ENCODE measurements at places on chromosomes 7 and 10.

- DNase-seq = no peak
Measured at GRCh38 chr10:36185097-36185496, 543.0 kb upstream of the FZD8 start.

DNA sequence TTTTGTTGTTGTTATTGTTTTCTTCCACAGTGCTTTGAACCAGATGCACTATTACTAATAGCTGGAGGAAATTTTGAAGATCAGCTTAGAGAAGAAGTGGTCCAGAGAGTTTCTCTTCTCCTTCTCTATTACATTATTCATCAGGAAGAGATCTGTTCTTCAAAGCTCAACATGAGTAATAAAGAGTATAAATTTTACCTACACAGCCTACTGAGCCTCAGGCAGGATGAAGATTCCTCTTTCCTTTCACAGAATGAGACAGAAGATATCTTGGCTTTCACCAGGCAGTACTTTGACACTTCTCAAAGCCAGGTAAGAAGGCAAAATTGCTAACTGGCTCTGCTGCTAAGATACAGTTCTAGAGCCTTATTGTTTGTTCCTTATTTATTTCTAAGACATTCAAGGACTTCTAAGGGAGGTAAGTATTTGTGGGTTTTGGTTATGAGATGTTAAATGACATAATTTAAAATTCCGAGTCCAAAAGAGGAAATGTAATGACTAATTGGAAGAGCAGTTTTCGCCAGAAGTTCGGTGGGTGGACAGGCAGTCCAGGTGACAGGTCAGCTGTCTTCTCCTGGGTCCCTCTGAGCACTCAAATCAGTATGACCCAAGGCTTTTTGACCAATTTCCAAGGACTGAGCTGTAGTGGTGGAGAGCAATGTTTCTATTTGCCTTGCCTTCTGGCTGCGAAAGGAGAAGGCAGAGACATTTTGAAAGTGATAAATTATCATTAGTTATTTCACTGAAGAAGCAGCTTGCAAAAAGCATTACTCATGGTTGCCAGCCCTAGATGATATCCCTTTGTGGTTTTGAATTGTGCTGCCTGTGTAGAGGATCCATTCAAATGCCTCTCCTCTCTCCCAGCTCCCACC lies 10.1 kb downstream of the SLC39A12 start:
- peak; percentile 77 for DNase-seq

- no peak for DNase-seq
Measured at GRCh38 chr7:131649003-131649541, 92.6 kb upstream of the PODXL start.

GRCh38 chr7:47783456-47784223 lies 164.6 kb downstream of the PKD1L1 start:
- peak; percentile 96 for DNase-seq

- DNase-seq = no peak
Measured at GRCh38 chr7:32262315-32262714, 192.1 kb upstream of the PDE1C start.

DNA sequence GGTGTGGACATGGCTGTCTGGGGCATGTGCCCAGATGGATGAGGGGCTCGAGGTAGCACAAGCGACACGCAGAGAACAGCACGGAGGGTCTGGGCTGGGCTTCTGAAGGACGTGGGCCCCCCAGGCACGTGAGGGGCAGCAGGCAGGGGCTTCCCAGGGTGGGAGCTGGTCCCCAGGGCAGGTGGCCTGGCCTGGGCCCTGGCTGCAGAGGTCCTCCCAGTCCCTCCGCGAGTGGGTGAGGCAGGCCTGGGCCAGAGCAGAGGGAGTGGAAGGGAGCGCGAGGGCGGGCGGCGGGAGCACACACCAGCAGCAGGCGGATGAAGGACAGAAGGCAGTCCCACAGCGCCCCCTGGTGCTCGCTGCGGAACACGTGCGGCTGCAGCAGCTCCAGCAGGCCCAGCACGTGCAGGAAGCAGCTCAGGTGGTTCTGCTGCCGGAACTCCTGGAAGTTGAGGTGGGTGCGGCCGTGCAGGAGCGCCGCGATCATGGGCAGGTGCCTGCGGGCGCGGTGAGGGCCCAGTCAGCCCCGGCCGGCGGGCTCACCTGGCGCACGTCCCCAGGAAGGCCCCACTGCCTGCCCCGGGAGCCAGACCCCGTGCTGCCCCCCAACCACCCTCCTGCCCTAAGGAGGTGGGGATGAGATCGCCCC lies 14.7 kb upstream of the MICALL2 start:
- DNase-seq = peak; percentile 81

GRCh38 chr10:111079241-111079760 lies 2.5 kb downstream of the ADRA2A start:
- DNase-seq = no peak

GRCh38 chr7:74355091-74355490 lies 65.9 kb downstream of the CLIP2 start:
- DNase-seq = peak; percentile 93

- no peak for DNase-seq
Measured at GRCh38 chr7:127733986-127734385, 82.0 kb downstream of the SND1 start.

- DNase-seq = no peak
Measured at GRCh38 chr10:73910401-73910763, 550 bp upstream of the PLAU start.

DNA sequence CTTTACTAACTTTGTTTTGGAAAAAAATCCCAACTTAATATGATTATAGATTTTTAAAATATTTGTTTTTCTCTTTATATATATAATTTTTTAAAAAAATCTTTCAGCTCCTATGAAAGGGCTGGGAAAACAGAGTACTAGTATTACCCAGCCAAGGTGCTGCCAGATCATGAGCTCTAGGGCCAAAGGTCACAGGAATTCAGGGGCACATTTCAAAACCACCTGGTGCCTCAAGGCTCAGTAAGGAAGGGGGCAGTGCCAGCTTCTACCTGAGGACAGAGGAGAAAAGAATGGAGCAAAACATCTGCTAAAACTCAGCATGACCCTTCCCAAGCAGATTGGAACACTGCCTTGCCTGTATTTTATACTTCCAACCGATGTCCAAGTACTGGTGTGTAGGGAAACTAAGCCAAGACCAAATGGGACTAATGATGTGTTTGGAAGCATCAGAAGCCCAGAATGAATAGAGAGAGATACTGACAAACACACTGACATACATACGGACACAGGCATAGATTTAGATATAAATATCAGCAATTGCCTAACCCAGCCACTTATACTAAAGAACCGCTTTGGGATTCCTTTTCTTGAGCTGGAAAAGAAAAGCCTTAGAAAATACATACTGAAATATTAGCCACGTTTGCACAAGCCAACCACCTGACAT lies 667.3 kb downstream of the PARD3 start:
- no peak for DNase-seq

DNA sequence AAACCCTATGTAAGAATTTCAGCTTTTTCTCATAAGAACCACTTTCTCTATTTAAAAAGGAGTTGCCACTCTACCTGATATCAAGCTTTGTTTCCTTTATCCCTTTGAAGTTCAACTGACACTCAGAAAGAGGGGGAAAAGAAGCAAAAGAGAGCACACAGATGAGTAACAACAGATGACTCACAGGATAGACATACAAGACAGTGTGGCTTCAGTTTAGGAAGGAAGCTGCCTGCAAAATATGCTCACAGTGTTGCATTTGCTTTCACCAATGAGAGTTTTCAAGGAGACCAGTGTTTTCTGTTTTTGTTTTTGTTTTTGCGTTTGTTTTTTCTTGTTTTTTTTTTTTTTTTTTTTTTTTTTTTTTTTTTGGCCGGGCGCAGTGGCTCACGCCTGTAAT lies 1181.6 kb downstream of the DNAJB9 start:
- no peak for DNase-seq

- DNase-seq = no peak
Measured at GRCh38 chr10:79078367-79079053, 9.7 kb downstream of the ZMIZ1 start.

GRCh38 chr10:130078120-130078519 lies 32.5 kb downstream of the C10orf143 start:
- DNase-seq = no peak

DNA sequence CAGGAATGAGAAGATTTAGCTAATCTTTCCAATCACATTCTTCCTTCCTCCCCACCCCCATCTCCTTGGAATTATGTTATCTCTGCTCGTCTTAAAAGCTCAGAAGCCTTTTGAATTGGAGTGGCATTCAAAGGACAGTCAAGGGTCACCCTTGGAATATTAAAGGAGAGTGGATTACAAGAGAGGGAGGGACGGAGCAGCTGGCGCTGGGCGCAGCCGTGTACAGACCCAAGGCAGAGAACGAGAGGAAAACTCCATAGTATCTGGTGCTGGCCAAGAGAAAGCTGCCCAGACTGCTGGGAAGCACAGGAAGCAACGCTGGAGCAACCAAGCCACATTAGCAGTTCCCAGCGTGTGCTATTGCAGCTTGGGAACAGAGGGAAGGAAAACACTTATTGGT lies 95.7 kb downstream of the POU6F2 start:
- DNase-seq = no peak

- no peak for DNase-seq
Measured at GRCh38 chr7:151123158-151123821, 37.0 kb downstream of the AGAP3 start.

DNA sequence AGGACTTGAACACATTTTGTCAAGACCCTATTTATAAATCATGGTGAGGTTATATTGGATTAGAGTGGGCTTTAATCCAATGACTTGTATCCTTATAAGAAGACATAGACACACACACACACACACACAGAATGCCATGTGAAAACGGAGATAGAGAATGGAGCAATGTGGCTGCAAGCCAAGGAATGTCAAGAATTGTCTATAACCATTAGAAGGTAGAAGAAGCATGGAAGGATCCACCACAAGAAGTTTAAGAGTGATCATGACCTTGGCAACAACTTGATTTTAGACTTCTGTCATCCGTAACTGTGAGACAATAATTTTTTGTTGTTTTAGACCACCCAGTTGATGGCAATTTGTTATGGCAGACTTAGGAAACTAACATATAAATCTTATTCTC lies 514.2 kb downstream of the TFEC start:
- DNase-seq = no peak

- peak; percentile 23 for DNase-seq
Measured at GRCh38 chr10:30014511-30014910, 44.9 kb downstream of the JCAD start.

DNA sequence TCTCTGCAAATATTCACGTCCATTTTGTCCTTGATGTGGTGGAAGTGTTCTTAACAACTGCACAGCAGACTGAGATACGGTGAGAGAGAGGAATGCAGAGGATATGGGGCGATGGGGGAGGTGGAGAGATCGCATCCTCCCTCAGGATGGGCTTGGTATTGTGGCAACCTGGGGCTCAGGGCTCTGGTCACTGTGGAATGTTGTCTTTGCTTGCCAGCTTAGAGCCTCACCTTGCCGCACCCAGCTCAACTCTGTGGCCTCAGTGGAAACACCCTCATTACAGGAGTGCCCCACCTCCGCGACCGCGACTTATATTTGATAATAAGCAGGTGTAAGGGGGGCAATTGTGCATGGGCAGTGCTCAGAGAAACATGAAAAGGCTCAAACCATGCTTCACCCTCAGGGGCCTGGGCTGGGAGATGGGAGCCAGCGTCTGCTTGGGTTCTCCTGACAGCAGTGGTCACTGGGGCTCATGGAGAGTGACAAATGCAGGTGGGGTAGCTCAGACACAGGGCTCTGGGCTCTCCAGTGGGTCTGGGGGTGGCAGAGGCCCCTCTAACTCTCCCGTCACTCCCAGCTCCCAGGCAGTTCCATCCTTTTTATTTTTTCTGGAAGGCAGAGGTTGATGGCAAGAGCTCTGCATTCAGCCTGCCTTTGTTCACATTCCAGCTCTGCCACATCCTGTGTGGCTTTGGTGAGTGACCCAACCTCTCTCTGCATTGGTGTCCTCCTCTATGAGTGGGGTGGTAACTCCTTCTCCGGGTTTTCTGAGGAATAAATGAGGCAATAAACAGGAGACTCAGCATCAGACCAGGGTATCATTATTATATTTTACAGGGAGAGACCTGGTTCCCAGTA lies 43.1 kb upstream of the EMX2 start:
- DNase-seq = no peak

- no peak for DNase-seq
Measured at GRCh38 chr10:13773043-13773442, 186.3 kb downstream of the PRPF18 start.

DNA sequence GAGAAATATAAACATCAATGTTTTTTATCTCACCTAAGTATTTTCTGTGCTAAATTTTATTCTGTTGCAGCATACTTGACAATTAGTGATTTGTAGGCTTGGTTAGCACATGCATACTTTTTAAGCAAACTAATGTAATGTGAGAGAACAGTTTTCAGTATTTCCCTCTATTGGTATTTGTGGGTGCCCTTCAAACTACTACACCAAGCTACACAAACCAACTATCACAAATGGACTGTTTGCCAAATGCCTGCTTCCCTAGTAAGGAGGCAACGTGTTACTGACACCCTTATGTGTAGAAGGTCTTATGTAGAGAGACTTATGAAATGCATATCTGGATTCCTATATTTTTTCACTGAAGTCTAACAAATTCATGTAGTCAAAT lies 98.4 kb upstream of the FZD1 start:
- DNase-seq = peak; percentile 35

GRCh38 chr7:76310102-76310957 lies 7.9 kb downstream of the HSPB1 start:
- no peak for DNase-seq

GRCh38 chr10:2963889-2964631 lies 103.3 kb upstream of the PFKP start:
- no peak for DNase-seq

DNA sequence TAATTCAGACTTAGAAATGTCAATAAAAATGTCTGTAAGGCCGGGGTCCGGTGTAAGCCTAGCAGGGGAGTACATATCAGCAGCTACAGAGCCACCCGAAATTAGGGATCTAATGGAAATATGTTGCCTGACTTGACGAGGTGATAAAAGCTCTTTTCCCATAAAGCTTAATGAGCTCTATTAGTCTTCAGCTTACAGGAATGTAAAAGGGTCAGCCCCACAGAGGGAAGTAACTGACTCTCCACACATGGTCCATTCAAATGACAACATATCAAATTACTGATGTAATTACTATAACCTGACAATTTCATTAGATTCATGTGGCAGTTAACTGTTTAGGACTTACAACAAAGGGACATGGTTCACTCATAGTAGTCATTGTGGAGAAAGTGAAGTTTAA lies 62.3 kb downstream of the ATE1 start:
- no peak for DNase-seq

GRCh38 chr7:41892356-41893100 lies 189.6 kb upstream of the INHBA start:
- DNase-seq = no peak

All from fibroblast of mammary gland (primary cell).